ENCODE measurements at places on chromosomes 1 and 21.

DNA sequence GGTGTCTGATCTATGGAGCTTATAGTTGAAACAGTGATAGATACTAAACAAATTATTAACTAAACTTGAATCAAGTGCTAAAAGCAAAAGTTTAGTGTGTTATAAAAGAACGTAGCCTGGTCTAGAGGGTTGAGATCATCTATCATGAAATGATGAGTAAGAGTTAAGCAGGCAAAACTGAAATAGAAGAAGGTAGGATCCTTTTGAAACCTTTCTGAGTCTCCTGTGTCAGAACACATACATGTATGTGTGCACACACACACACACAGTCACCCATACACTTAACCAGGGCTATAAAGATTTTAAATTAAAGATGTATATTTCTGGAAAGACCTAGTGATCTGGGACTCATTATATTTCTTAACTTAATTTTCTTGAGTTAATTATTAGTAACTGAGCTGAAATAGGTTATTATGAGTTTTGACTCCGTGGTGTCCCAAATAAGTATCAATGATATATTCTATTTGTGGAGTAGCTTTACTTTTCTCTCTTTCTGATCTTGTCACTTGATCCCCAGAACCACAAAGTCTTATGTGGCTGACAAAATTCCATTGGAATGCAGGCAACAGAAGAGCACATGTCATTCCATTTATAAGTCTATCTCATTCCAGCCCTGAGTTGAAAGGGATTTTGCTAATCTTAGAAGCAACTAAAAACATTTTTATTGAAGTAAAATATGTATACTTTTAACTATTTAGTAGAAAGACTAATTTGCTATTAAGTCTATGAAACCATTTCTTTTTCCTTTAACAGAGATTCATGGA is 70.7 kb downstream of the PRRX1 start:
- DNase-seq = no peak

DNA sequence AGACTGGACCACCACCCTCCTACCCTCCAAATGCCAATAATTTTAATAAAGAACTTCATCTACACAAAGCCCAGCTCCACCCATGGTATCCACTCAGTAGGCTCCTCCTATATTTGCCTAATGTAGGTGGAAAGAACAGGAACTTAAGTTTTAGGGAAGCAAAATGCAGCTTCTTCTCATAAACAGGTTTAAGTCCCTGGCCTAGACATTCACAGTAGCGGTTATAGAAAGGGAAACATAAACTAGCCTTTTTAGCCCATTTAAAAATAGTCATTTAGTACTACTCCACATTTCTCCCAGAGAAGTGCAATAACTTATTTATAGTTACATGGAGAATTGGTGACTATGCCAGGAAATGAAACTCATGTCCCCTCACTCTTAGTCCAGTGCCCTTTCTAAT is 56.6 kb upstream of the CPLANE2 start:
- no peak for DNase-seq

- no peak for DNase-seq
Observed at GRCh38 chr1:39250460-39251240, 46.2 kb downstream of the MACF1 start.

- DNase-seq = no peak
Observed at GRCh38 chr1:69377507-69377906, 190.2 kb upstream of the LRRC7 start.

- no peak for DNase-seq
Observed at GRCh38 chr1:162676750-162677149, 44.5 kb downstream of the DDR2 start.

- no peak for DNase-seq
Observed at GRCh38 chr1:167789501-167789900, 67.7 kb downstream of the MPZL1 start.

GRCh38 chr1:222644636-222644980 is 26.7 kb downstream of the MIA3 start:
- DNase-seq = no peak

DNA sequence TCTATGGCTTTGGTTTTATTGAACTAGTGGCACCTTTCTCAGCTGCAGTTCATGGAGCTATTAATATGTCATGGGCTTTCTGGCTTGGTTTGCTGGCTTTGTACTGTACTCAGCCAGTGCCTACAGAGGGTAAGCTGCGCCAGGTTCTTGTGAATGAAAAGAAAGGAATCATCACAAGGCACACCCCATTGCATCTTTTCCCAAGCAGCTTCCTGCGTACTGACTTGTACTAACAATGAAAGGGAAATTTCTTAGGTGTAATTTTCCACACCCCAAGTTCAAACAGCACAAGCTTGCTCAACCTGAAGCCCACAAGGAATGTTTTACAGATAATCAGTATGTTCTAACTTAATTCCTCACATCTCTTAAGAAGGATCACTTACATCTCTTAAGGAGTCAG is 78.0 kb upstream of the TNFSF18 start:
- no peak for DNase-seq

DNA sequence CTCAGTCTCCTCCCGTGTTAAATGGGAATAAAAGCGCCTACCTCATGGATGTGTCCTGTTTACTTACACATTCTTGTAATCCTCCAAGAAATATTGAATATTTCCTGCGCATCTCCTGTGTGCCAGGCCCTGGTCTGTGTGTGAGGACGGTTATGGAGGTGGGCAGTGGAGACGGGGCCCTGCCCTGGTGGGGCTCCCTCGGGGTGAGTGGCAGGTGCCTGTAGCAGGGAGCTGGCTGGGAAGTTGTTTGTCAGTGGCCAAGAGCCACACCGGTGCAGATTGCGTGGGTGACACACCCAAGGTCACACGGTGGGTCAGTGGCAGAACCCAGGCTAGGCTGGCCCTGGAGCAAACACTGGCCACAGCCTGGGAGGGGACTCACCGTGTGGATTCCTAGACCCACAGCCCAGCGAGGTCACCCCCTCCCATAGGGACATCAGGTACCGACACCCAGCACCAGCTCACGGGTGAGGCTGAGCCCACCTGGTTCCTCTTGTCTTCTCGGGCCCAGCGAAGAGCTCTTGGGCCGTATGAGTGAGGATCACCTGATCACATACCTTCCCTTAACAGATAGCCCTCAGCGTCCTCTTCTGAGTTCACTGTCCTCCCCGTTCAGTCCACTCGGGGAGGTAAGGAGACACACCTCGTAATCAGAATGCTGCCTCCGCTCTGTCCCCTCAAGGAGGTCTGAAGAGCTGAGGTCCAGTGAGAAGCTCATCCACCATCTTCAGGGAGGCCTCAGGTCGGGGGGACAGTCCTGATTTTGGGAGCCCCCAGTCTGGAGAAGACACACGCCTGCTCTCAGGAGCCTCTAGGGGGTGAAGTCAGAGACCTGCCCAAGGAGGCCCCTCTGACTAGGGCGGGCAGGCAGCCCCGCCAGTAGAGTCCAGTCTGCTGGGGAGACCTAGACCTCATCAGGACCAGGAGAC is 349.6 kb downstream of the MATN1 start:
- no peak for DNase-seq

DNA sequence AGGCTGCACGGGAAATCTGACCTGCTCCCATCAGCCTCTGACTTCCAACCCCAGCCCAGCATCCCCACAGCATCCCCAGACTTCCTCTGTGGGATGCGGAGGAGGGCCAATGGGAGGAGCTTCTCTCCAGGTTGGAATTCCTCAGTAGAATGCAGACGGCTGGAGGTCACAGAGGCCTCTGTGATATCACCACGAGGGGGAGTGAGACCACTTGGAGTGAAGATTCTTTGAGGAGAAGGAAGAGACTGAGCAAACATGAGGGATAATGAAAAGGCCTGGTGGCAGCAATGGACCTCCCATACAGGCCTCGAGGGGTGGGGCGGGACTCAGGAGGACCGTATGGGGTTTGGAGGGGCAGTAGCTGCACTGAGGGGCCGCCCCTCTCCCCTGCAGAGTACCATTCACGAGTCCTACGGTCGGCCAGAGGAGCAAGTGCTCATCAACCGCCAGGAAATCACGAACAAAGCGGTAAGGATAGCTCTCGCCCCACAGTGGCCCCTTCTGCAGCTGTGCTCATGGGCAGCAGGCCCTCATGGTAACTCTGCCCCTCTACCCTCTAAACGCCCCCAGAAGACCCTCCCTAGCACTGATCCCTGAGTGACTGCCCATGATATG is at the start of gene CATSPER4:
Gene CATSPER4, plus strand, starts transcription at position 230 of the 615 bp plus-strand sequence. Its CDS starts 26 bp downstream, at position 256.
- DNase-seq = peak; percentile 33

- peak; percentile 57 for DNase-seq
Observed at GRCh38 chr21:33383056-33383888, 19.9 kb upstream of the IFNGR2 start.

- DNase-seq = no peak
Observed at GRCh38 chr1:28512058-28512611, 6.3 kb downstream of the RCC1 start.

DNA sequence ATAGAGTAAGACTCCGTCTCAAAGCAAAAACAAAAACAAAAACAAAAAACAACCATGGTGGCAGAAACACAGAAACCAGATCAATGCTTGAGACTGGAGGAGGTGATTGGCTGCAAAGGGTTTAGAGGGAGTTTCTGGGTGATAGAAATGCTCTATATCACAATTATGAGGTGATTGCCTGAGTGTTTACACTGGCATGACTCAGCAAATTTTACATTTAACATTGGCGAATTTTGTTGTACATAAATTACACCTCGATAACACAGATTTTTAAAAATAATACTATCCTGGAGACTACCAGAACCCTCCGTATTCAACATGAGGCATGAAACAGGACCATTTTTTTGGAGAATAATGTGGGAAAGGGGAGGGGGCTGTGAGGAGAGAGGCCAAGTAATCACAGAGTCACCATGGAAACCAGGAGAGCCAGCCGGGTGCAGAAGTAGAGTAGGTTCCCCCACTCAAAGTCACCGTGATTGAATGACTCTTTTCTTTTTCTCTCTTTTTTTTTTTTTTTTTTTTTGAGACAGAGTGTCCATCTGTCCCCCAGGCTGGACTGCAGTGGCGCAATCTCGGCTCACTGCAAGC is 24.3 kb downstream of the HEYL start:
- DNase-seq = no peak

GRCh38 chr1:156652131-156652991 is 10.4 kb downstream of the BCAN start:
- DNase-seq = no peak

DNA sequence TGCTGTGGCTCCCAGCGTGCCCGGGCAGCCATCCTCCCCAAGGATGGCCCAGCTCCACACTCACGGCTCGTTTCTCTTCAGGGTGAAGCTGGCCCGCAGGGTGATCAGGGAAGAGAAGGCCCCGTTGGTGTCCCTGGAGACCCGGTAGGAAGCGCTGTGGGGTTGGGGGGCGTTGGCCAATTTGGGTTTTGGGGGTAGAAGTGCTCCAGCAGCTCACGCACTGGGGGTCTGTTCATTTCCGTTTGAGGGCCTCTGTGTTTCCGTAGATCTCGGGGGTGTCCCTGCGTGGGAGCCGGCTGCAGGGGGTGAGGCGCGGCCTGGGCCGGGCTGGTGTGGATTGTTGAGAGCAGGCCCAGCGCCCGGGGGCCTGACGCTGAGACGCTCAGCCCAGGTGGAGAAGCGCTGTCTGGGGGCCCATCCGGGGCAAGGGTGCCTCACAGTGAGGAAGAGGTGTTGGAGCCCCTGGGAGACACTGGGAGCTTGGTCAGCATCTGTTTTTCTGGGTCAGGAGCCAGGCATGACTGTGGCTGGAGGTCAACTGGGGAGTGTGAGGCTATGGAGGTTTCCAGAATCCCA is 12.6 kb downstream of the COL6A1 start:
- DNase-seq = no peak

DNA sequence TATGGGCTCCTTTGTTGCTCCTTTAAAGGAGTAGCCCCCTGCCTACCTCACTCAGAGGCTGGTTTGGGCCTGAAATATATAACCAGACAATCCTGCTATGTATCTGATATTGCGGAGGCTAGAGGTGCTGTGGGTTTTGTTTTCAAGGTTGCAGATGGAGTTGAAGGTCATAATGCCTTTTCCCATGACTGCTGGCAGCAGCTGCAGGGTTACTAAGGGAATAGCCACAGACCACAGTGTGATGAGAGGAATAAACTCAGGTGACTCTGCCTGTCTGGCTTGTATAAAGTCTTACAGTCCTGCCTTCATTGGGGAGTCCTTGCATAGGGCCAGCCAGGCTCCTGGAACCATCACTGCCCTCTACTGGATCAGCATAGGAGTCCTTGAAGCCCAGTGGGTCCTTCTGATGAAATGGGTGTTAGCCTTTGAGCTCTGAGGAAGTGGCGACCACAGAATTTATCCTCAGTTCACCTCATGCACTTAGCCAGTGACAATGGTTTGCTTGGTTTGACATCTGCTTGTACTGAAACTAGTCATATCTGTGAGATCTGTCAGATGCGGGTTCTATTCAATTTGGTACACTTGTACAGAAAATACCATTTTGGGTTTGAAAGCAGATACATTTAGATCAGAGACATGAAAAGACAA is 174.4 kb upstream of the HMCN1 start:
- peak; percentile 60 for DNase-seq

DNA sequence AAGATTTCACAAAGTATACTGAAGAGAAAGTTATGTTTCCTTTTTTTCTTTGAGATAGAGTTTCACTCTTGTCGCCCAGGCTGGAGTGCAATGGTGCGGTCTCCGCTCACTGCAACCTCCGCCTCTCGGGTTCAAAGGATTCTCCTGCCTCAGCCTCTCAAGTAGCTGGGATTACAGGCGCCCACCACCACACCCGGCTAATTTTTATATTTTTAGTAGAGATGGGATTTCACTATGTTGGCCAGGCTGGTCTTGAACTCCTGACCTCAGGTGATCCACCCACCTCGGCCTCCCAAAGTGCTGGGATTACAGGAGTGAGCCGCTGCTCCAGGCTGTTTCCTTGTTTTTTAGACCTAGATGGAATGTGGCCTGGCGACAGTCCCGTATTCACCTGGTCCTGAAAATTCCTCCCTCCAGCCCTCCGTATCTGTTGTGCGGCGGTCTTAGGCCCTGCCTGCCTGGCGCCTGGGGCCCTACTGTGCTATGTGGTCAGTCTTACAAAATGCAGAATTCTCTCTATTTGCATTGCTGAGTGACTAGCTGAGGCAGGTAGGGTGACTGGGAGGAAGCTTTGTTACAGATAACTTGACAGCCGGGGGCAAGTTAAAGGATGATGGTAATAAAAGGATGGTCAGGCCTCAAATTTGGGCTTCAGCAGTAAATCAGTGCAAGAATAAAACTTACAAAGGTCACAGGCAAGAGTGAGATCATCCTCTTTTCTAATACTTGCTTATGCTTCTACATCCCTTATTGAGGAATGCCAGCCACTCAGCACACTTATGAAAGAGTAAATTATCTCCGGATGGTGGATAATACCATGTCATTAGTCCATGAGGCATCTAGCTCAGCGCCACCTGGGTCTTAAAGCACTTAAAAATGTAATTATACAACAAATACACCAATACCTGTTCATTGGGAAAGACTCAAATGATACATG is 30.3 kb downstream of the PARK7 start:
- no peak for DNase-seq

GRCh38 chr1:11704691-11705475 is 13.4 kb downstream of the DRAXIN start:
- DNase-seq = no peak

All from CD4-positive, alpha-beta memory T cell (primary cell).